ENCODE measurements at places on chromosomes 7 and 10. TPM values are rescaled to one million over a fixed set of nuclear protein-coding genes. Genes with fewer than 3 reads are reported as not detected.

Gene FGL2
- total RNA-seq, result 11.7 TPM

DNA sequence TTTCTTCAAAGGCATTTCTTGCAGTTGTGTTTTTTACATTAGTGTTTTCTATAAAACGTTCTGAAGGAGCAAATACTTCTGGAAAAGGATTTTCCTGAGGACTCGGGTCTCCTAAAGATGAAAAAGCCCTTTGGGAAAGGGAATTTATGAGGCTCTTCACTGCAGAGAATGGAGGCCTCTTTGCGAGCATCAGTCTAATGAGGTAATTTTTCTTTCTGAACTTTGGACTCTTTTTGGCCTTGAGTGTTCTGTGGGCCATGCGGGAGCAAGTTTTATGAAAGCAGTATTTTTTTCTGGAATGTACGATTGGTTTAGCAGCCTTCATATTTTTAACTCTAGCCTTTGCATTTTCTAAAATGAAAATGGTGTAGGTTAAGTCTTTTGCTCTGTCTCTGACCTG lies 6.4 kb upstream of the ACBD5 start:
- no peaks in the 10 kb centered on the region for H3K36me3 ChIP-seq
- DNase-seq, result no peak
- no peak overlapping the region for H3K27ac ChIP-seq
- H3K4me1 ChIP-seq, result peaks cover 4% of the 10 kb centered on the region
- no peaks in the 10 kb centered on the region for H3K27me3 ChIP-seq
- no peak overlapping the region for H3K4me3 ChIP-seq

DNA sequence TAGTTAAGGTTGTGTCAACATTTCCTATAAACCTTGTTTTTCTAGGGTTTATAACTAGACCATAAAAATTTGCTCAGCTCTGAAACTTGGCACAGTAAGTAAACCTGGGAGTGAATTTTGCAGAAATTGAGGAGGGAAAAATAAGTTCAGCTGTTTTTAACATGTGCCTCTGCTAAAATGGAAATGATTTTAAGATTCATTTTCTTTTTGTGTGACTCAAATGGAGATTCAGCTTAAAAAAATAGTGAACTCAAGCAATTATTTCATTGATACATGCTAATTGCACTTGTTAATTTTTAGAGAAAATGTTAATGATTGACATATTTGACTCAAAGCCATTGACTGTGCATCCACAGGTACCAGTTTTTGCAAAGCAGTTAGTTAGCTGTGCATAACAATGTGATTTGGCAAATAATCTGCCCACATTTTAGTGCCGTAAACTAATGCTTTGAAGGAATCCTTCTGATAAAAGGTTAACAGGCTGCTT lies 68.5 kb upstream of the ZNF438 start:
- no peak overlapping the region for H3K4me3 ChIP-seq
- H3K27ac ChIP-seq, result no peak overlapping the region
- peaks cover 12% of the 10 kb centered on the region for H3K4me1 ChIP-seq
- no peaks in the 10 kb centered on the region for H3K27me3 ChIP-seq
- no peak for DNase-seq
- H3K36me3 ChIP-seq, result no peaks in the 10 kb centered on the region

Gene RBP4
- 0.42 TPM for total RNA-seq

Gene PRSS1
- total RNA-seq, result 4.0 TPM

DNA sequence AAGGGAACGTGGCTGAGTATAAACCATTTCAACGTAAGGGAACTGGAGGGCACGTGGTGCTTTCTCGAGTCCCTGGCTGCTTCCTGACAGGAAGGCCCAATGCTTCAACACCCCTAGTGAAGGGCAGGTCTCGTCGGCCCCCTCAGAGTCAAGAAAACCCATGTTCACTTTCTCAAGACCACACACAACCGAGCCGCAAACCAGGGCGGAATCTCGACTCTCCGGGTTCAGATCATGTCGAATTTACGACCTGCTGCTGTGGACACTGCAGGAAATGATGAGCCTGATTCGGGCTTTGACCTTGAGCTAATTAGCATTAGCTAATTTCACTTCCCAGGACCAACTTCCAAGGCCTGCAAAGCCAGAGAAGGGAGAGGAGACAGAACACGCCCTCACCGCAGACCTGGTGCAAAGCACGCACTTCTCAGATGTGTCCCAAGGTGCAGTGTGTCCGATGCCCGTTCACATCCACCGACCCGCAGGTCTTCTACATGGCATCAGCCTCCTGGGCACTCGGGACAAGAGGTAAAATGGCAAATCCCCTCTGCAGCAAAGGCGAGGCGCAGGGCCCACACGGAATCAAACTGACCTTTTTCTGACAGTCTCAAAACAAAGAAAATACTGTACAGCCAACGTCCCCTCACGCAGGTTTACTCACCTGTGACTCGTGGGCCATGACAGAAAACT lies 94.7 kb downstream of the DIP2C start:
- H3K4me1 ChIP-seq, result peaks cover 36% of the 10 kb centered on the region
- no peaks in the 10 kb centered on the region for H3K27me3 ChIP-seq

Gene PCLO
- total RNA-seq, result 2.1 TPM

Data from heart right ventricle (tissue), 16 donors.